ENCODE measurements at places on chromosomes 2 and 18.

- no peak for DNase-seq
Measured at GRCh38 chr2:215698566-215698965, 262.7 kb upstream of the FN1 start.

DNA sequence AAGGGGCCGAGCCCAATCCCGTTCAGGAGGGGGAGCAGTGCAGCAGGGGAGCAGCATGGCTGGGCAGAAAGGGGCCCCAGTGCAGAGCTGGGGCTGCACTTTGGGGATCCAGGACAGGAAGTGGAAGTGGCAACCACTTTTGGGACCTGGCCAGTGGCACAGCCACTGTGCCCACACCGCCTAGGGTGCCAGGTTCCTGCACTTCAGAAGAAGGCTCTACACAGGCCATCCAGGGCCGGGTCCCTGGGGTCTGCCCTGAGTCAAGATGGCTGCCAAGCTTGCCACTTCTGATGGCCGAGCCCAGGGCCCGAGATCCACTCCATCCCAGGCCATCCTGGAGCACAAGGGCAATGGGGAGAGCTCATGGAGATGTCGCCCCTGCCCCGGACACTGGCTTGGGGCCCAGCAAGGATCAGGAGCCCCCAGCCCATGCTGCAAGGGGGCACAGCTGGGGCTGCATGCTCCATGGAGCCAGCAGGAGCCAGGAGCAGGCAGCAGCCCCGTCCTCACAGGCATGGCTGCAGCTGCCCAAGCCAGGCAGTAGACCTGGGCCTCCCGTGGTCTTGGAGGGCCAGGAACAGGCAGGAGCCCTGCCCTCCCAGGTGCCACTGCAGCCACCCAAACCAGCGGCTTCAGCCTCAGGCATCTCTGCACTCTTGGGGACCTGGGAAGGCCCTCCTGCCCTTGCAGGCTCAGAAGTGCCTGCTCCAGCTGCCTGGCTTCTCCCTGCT lies 35.0 kb upstream of the ID2 start:
- no peak for DNase-seq

DNA sequence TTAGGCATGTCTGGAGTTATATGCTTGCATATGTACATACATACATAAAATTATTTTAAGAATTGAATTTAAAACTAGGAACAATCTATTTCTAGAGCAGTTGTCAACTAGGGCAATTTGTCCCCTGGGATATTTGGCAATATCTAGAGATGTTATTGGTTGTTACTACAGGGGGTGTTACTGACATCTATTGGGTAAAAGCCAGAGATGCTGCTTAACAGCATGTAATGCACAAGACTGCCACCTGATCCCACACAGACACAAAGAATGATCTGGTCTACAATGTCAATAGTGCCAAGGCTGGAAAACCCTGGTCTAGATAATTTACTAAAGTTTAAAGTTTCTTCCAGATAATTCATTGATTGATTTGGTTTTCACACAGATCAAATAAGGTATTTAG lies 185.3 kb downstream of the NYAP2 start:
- DNase-seq = no peak

DNA sequence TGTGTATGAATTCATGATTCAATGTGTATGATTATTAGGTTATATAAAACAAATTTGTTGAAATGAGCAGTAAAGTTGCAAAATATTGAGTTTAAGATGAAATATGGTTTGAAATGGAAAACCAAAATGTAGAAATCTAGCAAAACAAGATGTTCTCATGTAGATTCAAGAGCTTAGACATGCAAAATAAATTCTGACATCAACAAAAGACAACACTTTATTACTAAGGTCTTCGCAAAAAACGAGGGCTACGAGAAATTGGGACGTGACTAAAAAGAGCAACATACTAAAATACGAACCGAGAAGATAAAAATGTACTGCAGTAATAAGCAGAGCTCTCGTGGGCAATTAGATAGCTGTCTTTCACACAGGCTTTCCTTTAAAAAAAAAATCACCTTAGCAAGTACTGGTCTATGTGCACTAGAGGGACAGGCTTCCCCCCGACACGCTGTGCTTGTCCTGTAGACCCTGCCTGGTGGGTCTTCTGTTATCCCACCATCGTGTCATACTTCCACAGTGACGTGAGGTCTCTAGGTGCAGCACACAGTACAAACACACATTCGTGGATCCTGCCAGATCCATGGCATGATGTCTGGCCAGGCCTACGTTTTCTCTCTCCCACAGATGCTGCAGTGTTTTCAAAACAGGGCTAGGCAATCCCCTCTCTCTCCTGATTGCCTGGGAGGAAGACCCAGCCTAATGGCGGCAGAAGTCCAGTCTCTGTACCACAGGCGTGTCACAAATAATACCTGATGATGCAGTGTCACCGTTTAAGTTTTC lies 240.8 kb downstream of the TCF4 start:
- no peak for DNase-seq

- DNase-seq = no peak
Measured at GRCh38 chr2:200650195-200650594, 64.4 kb downstream of the AOX1 start.

DNA sequence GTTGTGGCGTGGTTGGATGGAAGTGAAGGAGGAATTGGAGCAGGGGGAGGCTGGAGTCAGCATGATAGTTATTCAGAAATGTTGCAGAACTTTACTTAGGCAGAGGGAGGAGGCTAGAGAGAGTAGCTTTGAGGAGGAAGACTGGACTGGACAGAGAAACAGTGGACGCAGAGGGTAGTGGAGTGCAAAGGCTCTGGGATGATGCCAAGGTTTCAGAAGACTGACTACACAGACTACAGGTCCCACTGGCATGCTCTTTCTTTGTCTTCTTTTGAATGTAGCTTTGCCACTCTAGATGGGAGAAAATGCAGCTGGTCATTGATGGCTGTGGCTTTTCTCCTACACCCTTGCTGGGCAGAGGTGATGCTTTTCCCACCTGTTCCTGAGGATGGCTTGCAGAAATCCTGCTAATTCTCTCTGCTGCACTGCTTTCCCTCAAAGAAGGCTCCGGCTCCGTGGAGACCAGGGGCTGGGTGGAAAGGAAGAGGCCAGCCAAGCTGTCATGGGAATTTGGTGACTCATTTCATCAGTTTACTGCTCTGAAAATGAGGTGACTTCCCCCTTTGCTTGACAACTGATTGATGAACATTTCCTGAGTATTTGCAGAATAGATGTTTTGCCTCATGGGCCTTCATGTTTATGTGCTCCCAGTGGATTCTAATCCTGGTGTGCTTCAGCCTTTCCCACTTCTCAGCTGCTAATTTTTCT lies 42.4 kb downstream of the MEIS1 start:
- no peak for DNase-seq

Data from NCI-H146 (cell line).